ENCODE measurements at places on chromosomes 6 and 20. TPM values are rescaled to one million over a fixed set of nuclear protein-coding genes. Genes with fewer than 3 reads are reported as not detected.

- no peak overlapping the region for H3K27ac ChIP-seq
- peaks cover 83% of the 10 kb centered on the region for H3K36me3 ChIP-seq
- no peaks in the 10 kb centered on the region for H3K27me3 ChIP-seq
- no peaks in the 10 kb centered on the region for H3K4me1 ChIP-seq
Measured at GRCh38 chr6:78947962-78948361, 80.6 kb downstream of the IRAK1BP1 start.

DNA sequence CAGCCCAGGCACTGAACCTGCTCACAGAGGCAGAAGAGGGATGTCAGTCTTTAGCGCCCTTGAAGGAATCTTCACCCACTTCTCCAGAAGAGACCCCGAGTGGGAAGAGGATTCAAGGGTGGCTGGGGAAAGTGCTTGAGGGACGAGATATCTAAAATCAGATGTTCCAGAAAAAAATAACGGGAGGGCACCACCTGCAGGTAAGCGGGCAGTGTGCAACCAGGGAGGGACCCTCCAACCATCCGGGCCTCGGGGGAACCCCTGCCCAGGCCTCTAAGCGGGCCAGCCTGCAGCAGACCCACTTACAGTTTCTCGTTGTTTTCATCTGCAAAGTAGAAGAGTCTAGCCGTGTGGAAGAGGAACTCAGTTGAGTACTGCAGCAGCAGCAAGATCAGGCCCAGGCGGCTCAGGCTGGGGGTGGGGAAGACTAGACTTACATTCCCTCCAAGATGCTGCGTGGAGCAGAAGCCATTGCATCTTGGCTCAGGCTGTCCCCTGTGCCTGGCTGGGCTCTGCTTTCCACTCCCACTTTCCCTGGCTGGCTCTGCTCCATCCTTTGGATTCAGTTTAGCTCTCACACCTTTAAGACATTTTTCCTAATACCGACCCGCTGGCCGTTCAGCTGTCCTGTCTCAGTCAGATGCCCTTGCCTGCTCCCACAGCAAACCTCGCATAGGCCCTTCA lies 71.0 kb downstream of the TRAM2 start:
- peak overlapping the region; percentile 98 for H3K27ac ChIP-seq
- peaks cover 71% of the 10 kb centered on the region for H3K4me1 ChIP-seq
- peaks cover 69% of the 10 kb centered on the region for H3K36me3 ChIP-seq
- H3K27me3 ChIP-seq: no peaks in the 10 kb centered on the region
- H3K4me3 ChIP-seq: no peak overlapping the region
- DNase-seq: no peak

DNA sequence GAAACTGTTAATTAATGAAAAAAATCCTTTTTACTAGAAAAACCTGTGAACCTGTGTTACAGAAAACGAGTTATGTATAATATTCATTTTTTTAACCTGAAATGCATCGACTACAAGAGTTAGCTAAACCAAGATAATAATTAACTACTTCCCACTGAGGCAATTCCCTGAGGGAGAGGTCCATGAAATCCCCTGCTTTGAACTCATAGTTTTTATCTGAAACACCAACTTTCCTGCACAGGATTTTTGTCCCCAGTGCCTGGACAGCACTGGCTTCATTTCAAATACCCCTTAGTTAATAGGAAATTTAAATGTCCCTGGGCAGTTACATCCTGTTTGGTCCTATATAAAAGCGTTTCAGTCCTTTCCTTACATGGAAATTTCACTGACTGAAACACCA lies at the start of gene OR14J1:
Gene OR14J1, plus strand, starts transcription at position 386 of the 400 bp plus-strand sequence. CDS start 4,989 bp downstream, outside the sequence.
- H3K4me1 ChIP-seq: no peaks in the 10 kb centered on the region
- H3K27me3 ChIP-seq: no peaks in the 10 kb centered on the region
- no peak within 1 kb of the TSS for H3K4me3 ChIP-seq
- H3K36me3 ChIP-seq: no peaks in the 10 kb centered on the region
- no peak for DNase-seq

DNA sequence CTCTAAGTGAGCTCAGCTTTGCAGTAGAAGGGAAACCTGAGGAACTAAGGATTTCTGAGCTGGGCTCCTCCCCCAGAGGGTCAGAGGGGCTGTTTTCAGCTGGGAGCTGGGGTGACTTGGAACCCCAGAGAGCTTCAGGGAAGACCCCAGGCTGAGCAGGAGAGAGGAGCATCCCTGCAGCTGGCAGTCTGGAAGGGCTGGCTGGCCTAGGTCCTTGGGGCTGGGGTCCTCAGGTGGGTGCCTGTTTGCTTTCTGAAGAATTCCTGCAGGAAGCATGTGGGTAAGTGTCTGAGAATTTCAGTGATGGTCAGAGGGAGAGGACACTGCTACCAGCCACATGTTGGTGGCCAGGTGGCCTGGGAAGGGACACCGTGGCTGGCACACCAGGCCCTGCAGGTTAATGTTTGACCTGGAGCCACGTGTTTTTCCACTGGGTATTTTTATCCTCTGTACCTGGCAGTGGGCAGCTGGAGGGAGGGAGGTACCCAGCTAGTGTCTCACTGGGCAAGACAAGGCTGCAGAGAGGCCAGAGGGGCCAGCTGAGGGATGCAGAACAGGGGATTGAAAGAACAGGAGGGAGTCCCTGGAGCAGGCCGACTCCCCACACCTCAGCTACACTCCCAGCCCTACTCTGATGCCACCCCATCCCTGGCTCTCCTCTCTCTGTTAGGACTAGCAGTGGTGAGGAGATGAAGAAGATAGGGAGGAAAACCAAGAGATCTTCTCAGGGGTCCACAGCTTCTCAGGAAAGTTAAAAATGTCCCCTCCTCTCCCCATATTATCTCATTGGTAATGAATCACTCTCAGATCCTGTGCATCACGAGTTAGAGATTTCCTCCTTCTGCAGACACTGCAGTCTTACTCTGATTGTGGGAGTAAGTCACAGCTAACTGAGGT lies 143.6 kb downstream of the VEGFA start:
- no peak overlapping the region for H3K27ac ChIP-seq
- peak; percentile 58 for DNase-seq
- no peak overlapping the region for H3K4me3 ChIP-seq
- no peaks in the 10 kb centered on the region for H3K27me3 ChIP-seq
- no peaks in the 10 kb centered on the region for H3K36me3 ChIP-seq
- peaks cover 32% of the 10 kb centered on the region for H3K4me1 ChIP-seq

GRCh38 chr6:128822271-128822670 lies 60.7 kb upstream of the LAMA2 start:
- no peak overlapping the region for H3K4me3 ChIP-seq
- no peak overlapping the region for H3K27ac ChIP-seq
- DNase-seq: peak; percentile 3
- no peaks in the 10 kb centered on the region for H3K4me1 ChIP-seq
- no peaks in the 10 kb centered on the region for H3K36me3 ChIP-seq

DNA sequence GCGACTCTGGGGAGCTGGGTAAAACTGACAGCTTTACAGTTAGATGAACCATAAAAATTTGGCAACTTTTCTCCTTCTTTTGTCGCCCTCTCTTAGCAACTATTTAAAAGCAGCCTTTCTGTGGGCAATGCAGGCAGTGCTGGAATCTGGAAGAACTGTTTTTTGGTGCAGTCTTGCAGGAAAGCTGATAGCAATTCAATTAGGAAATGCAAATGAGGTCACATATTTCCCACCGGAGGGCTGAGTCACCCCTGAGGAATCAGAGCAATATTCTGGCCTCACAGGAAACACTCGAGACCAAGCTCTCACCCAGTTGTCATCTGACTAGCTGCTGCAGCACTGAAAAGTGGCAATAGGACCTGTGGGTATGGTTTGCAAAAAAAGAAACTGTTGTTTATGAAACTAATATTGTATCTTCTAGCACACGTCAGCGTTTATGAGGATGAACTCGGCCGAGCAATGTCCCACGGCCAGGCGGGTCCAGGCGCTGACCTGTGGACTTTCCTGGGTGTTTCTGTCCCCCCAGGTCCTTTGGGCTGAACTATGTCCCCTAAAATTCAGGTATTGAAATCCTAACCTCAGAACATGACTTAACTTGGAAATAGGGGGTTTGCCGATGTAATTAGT lies 312.3 kb downstream of the TAF4 start:
- DNase-seq: peak; percentile 72
- H3K27ac ChIP-seq: no peak overlapping the region
- H3K27me3 ChIP-seq: no peaks in the 10 kb centered on the region
- H3K4me3 ChIP-seq: no peak overlapping the region

- no peaks in the 10 kb centered on the region for H3K27me3 ChIP-seq
- no peaks in the 10 kb centered on the region for H3K36me3 ChIP-seq
- no peak overlapping the region for H3K27ac ChIP-seq
- peak; percentile 44 for DNase-seq
- peaks cover 22% of the 10 kb centered on the region for H3K4me1 ChIP-seq
- H3K4me3 ChIP-seq: no peak overlapping the region
Measured at GRCh38 chr6:161411265-161411944, 137.5 kb upstream of the AGPAT4 start.

DNA sequence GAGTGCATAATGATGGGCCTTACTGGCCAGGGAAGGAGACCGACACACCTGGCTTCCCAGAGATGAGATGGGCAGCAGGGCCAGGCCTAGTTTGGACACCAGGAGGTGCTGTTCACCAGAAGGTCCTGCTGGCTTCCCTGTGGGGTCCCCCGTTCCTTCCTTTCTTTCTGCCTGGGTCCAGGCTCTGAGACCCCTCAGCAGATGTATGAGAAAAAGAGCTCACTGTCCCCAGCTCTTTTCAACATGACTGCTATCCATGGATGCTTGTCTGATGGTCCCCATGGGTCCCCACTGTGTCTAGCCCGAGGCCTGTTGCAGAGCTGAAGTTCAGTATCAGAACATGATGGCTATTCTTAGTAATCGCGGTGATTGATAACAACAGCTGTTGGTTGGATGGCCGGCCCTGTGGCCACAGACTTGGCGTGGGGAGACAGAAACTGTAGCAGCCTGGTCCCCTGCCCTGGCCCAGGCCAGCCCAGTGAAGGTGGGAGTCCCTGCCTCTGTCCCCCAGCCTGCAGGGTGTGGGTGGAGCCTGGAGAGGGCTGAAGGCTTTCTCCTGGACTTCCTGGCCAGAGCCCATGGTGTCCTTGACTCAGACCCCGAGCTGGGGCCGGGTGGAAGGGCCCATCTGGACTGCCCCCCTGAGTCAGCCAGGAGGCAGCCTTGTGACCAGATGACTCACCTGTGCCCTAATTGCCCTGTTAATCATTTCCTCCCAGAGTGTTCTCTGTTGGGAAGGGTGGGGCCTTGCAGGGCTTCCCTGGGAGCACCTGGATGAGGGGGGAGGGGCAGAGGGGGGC lies 9.9 kb upstream of the BAK1 start:
- H3K4me3 ChIP-seq: peak overlapping the region; percentile 43
- H3K36me3 ChIP-seq: no peaks in the 10 kb centered on the region
- peak; percentile 97 for DNase-seq
- peaks cover 15% of the 10 kb centered on the region for H3K4me1 ChIP-seq

DNA sequence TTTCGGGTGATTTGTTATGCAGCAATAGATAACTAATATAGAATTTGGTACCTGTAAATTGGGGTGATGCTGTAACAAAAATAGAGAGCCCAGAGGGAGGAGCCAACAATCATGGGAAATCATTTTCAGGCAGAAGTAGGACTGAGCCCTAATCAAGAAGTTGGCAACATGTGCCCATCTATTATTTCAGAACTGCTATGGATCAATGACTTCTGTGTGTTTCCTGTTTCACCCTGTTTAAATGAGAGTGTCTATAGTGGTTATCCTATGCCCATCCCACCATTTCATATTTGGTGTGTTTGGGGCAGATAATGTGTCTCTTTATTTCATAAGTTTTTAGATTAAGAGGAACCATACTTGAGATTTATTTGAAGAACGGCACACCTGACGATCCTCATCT lies 330.8 kb upstream of the CITED2 start:
- DNase-seq: no peak
- H3K4me3 ChIP-seq: no peak overlapping the region
- H3K27me3 ChIP-seq: no peaks in the 10 kb centered on the region
- no peaks in the 10 kb centered on the region for H3K36me3 ChIP-seq

- no peak for DNase-seq
- H3K27ac ChIP-seq: no peak overlapping the region
- H3K4me1 ChIP-seq: no peaks in the 10 kb centered on the region
- peaks cover 18% of the 10 kb centered on the region for H3K27me3 ChIP-seq
- H3K4me3 ChIP-seq: no peak overlapping the region
Measured at GRCh38 chr20:36418711-36419110, 112.6 kb downstream of the DLGAP4 start.

DNA sequence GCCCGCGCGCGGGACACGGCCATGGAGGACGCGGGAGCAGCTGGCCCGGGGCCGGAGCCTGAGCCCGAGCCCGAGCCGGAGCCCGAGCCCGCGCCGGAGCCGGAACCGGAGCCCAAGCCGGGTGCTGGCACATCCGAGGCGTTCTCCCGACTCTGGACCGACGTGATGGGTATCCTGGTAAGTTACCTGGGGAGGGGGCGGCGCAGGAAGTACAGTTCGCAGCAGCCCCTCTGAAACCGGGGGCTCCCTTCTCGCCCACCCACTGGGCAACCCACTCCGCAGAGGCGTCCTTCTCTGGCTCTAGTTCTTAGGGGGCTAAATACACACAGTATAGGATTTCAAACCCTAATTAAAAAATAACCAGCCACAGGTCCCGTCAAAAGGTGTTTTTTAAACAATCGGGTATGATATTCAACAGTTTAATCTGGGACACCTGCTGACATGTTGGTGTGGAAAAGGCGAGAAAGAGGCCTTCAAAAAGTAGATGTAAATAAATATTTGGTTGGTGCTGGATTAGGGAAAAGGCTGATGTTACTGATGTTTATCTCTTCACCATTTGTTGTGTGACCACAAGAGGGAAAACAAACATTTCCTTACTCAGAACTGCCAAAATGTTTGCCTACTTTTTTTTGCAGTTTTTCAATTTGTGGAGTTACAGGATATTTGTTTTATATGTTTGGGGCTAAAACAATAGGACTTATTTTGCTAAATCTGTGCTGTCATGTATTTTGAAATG lies 577 bp downstream of the SASH1 start:
- peaks cover 40% of the 10 kb centered on the region for H3K4me1 ChIP-seq
- H3K27ac ChIP-seq: peak overlapping the region; percentile 84
- peak; percentile 57 for DNase-seq
- H3K4me3 ChIP-seq: peak overlapping the region; percentile 76

DNA sequence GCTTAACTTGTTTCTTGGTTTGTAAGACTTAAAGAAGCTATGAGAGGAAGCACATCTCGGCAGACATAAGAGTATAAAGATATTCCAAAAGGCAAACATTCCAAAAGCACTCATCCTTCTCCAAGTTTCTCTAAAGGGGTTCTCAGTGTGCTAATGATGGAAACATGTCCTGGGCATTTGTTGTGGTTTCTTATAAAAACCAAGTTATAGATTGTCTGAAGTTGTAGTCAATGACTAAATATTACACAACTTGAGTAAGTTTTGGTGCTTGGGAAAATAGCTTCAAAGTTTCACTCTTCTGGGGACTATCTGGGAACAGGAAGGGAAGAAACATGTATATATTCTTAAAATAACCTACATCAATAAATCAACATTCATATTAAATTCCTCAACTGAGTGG lies 128.3 kb upstream of the TBX18 start:
- H3K27me3 ChIP-seq: no peaks in the 10 kb centered on the region
- peak; percentile 73 for DNase-seq
- peak overlapping the region; percentile 5 for H3K4me3 ChIP-seq
- H3K36me3 ChIP-seq: no peaks in the 10 kb centered on the region
- peaks cover 22% of the 10 kb centered on the region for H3K4me1 ChIP-seq

SLC16A10 gene
- polyA plus RNA-seq: not detected

BTN1A1 gene
- polyA plus RNA-seq: not detected

CCM2L gene
- polyA plus RNA-seq: not detected

FOXF2 gene
- polyA plus RNA-seq: 2.7 TPM

PPP1R10 gene
- 23.6 TPM for polyA plus RNA-seq

APOM gene
- polyA plus RNA-seq: 5.6 TPM

PNPLA1 gene
- not detected for polyA plus RNA-seq
